ENCODE measurements at places on chromosomes 11 and 22. TPM values are rescaled to one million over a fixed set of nuclear protein-coding genes. Genes with fewer than 3 reads are reported as not detected.

DNA sequence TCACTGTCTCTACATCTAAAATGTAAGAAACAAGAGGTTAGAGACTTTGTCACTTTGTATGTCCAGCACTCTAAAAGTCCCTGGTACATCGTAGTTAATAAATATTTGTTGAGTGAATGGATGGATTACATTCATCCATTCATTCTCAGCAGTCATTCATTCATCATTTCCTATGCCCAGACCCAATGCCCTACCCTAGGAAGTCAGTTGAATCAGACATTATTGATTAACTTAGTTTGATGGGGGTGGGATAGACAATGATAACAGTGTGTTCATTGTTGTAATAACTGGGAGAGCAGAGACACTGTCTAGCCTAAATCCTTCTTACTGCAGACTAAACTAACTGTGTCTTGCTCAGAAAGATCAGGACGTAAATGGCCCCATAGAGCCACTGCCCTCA, 1.2 kb upstream of the CENPM start:
- no peak for DNase-seq

GRCh38 chr11:501683-502287, 5.3 kb downstream of the RNH1 start:
- DNase-seq, result no peak

Gene SPI1
- not detected for total RNA-seq

GRCh38 chr11:69913591-69914285, 94.5 kb upstream of the FGF3 start:
- DNase-seq, result no peak

DNA sequence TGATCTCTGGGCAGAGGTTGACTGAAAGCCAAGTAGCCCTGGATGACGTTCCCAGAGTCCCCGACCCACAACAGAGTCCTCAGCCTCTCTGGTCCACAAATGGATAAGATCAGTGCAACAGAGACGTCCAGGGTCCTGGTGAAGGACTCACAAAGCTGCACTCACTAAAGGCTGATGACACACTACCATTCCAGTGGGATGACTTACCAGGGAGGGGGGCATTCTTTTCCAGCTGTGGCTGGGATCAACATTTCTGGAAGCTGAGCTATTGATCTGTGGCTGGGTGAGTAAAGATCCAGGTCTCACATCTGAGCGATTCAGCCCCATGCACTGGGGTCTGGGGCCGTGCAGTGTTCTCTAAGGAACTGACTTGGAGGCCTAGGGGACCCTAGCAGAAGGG, 296.2 kb downstream of the NTM start:
- DNase-seq, result no peak

Gene KDM4F
- not detected for total RNA-seq

DNA sequence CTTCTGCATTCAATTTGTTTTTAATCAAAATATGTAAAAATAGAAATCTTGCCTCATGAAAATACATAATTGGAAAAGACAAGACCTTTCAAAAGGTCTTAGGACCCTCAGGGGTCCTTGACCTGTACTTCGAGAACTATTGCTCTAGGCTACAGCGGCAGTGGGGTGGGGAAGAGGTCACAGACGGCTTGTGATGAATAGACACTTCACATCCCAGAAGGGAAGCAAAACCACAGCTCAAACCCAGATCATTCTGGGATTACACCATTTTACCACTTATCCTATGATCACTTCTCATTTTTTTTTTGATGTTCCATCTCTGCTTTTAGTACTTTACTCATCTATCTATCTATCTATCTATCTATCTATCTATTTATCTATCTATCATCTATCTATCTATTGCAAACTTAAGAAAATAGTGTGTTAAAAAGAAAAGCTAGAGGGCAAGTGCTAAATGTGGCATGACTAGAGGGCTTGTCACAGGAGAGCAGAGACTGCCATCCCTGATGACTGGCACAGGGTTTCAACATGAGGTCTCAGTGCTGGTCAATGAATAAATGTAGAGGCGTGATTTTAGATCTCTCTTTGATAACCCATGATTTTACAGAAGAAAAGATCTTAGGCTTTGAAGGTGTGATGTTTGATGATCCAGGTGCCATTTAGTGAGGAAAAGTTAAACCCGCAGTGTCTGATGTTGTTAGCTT, 37.1 kb downstream of the RNF141 start:
- DNase-seq, result no peak

DNA sequence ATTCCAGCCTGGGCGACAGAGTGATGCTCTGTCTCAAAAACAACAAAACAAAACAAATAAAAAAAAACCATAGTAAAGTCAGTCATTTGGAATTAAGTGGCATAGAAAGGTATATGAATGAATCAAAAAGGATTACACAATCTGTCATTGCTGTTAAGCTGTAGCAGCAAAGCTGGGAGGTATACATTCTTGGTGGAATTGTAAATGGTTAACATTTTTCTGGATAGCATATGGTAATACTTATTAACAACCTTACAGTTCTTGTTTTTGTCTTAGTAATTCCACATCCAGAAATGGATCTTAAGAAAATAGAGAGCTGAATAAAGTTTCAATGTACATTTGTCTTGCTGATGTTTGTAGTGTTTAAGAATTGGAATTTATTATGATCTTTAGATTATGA, 30.0 kb downstream of the DDX10 start:
- no peak for DNase-seq

DNA sequence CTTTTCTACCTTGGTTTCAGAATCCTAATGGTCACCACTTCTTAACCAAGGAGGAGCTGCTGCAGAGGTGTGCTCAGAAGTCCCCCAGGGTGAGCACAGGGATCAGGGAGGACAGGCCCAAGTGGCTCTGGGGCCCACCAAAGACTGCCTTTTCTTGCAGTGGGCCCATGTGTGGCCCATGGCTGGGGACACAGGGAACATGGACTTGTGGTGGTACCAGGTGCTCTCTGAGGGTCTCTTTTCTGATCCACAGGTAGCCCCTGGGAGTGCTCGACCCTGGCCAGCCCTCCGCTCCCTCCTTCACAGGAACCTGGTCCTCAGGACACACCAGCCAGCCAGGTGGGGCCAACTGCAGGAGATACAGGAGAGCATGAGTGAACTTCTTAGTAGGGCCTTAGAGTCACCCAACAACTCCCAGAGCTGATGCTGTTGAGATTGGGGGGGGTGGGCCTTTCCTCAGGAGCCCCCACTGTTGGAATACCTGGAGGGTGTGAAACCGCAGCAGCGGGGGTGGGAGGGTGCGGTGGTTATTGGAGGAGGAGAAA, 2.0 kb downstream of the MUS81 start:
- no peak for DNase-seq

DNA sequence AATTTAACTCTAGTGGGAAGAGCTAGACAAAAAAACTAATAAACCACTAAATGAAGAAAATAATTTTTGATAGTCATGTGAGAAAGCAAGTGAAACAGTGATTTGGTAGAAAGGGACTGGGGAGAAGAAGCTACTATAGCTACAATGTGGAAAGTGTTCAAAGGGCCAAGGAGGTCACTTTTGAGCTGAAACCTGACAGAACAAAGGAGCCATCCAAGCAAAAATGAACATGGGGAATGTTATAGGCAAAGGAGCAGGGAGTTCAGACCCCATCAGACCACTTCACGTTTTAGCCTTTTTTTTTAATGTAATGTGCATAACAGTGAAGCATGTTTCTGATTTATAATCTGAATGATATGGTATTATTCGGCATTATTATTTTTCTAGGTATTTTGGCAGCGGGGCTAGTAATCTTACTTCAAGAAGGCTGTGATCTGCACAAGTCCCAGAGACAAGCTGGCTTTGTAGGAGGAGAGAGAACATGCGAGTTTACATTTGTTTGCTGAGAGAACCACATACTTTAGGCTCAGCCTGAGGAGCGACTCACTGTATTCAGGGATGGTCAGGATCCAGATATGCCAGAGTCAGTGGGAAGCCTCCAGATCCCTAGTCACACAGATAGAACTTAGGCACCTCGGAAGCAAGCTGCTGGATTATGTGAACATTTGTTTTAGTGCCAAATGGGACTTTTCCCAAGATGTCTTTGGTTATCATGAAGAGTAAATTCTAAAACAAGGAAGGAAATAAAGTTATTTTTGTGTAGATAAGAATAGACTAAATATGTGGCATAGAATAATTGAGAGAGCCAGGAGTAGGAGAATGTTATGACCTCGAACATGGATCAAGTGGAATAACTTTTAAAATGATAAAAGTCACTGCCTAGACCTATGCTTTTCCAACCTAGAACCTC, 118.6 kb downstream of the TRIM44 start:
- no peak for DNase-seq

Data from type B pancreatic cell (in vitro differentiated cells).